Prostate gland (tissue), 2 donors: ENCODE measurements at places on chromosomes 16 and 17.

- no peak for DNase-seq
- H3K4me3 ChIP-seq = no peak overlapping the region
- no peaks in the 10 kb centered on the region for H3K27me3 ChIP-seq
- peaks cover 8% of the 10 kb centered on the region for H3K4me1 ChIP-seq
Observed at GRCh38 chr16:68452176-68452575, 3.9 kb upstream of the SMPD3 start.

GRCh38 chr16:73113336-73113735, 65.4 kb upstream of the ZFHX3 start:
- DNase-seq = no peak
- no peaks in the 10 kb centered on the region for H3K36me3 ChIP-seq
- H3K27me3 ChIP-seq = no peaks in the 10 kb centered on the region

DNA sequence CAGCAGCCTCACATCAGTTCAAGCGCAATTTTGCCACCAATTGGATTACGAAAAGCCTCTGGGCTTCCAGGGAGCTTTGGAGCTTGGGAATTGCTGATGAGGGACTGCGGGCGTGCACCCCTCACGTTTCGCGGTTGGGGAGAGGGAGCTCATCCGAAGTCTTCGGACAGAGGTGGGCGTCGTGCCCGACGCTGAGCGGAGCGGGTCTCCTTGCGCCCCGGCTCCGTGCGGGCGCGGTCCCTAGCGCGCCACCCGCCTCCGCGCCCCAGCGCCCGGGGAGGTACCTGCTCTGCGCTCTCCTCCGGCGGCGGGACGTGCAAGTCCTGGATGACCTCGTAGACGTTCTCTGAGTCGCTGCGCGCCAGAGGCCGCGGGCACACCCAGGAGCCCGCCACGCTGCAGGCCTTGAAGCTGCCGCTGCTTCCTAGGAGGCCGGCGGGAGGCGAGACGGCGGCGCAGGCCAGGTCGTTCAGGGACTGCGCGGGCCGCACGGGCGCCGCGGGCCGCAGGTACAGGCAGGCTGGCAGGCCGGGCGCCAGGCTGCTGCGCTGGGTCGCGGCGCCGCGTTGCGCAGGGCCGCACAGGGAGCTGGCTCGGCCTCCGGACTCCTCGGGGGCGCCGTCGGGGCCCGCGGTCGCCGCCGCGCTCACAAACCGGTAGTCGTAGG, 3.2 kb downstream of the ARHGAP27 start:
- no peaks in the 10 kb centered on the region for H3K36me3 ChIP-seq
- H3K27me3 ChIP-seq = no peaks in the 10 kb centered on the region
- no peak overlapping the region for H3K4me3 ChIP-seq
- DNase-seq = no peak
- H3K4me1 ChIP-seq = peaks cover 7% of the 10 kb centered on the region

- peak overlapping the region; percentile 87 for H3K27ac ChIP-seq
- no peak overlapping the region for H3K4me3 ChIP-seq
Observed at GRCh38 chr17:57406131-57406980, 150.0 kb downstream of the MSI2 start.

DNA sequence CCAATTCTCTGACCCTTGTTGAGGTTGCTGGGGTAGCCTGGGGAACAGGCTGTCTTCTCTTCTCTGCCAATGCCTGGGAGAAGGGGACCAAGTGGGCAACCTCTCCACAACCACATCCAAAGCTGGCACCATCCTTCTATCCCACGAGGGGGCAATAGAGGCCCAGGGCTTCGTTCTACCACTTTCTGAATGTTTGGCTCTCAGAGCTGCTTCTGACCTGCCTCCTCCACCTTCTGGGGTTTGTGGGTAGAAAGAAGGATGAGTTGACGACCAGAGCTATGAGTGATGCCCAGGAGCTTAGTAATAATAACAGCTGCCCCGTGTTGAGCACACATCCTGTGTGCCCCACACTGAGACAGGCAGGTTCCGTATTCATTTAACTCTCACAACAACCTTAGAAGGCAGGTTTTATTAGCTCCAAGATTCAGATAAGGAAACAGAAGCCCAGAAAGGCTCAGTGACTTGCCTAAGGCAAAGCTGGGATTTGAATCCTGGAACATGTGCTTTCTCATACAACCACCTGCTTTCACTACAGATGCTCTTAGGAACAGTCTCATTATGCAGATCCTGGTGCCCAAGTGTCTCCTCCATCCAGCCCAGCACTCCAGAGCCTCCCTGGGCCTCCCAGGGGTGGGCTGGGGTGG, 11.1 kb downstream of the TSPOAP1 start:
- no peak overlapping the region for H3K4me3 ChIP-seq
- no peaks in the 10 kb centered on the region for H3K27me3 ChIP-seq
- peak; percentile 36 for DNase-seq

- H3K27me3 ChIP-seq = no peaks in the 10 kb centered on the region
- H3K36me3 ChIP-seq = no peaks in the 10 kb centered on the region
- no peak overlapping the region for H3K27ac ChIP-seq
- H3K4me3 ChIP-seq = no peak overlapping the region
- peaks cover 10% of the 10 kb centered on the region for H3K4me1 ChIP-seq
- DNase-seq = no peak
Observed at GRCh38 chr17:28759256-28759865, 15.6 kb downstream of the TRAF4 start.

DNA sequence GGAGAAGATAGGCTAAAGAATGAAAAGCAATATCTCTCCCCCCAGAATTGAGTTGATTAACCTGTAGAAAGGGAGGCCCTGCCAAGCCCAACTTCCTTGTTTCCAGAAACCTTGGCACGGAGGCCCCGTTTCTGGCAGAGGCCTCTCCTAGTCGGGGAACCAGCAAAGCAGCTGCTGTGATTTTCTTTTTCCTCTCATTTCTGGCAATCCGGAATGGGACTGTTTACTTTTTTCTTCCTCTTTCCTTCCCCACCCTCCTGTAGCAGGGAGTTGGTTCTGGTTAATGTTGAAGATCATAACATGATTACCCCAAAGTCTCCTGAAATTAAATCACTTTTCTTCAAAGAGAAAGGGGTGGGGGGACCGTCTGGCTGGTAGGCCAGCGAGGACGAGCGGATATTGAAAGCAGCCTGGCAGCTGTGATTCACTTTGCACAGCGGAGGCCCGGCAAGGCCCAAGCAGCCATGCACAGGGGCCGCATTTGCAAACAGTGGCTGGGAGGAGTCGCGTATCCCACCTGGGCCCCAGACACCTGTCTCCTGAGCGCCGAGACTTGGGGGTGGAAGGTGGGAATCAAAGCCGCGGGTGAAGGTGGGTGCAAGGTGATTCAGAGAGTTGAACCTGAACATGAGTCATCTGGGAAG, 51.5 kb downstream of the NTN1 start:
- H3K27ac ChIP-seq = peak overlapping the region; percentile 63
- H3K4me3 ChIP-seq = no peak overlapping the region
- no peaks in the 10 kb centered on the region for H3K27me3 ChIP-seq
- DNase-seq = peak; percentile 81

GRCh38 chr16:1098266-1098991, 2.4 kb upstream of the C1QTNF8 start:
- DNase-seq = no peak
- peaks cover 6% of the 10 kb centered on the region for H3K27me3 ChIP-seq
- no peak overlapping the region for H3K4me3 ChIP-seq
- H3K4me1 ChIP-seq = no peaks in the 10 kb centered on the region
- H3K36me3 ChIP-seq = no peaks in the 10 kb centered on the region

DNA sequence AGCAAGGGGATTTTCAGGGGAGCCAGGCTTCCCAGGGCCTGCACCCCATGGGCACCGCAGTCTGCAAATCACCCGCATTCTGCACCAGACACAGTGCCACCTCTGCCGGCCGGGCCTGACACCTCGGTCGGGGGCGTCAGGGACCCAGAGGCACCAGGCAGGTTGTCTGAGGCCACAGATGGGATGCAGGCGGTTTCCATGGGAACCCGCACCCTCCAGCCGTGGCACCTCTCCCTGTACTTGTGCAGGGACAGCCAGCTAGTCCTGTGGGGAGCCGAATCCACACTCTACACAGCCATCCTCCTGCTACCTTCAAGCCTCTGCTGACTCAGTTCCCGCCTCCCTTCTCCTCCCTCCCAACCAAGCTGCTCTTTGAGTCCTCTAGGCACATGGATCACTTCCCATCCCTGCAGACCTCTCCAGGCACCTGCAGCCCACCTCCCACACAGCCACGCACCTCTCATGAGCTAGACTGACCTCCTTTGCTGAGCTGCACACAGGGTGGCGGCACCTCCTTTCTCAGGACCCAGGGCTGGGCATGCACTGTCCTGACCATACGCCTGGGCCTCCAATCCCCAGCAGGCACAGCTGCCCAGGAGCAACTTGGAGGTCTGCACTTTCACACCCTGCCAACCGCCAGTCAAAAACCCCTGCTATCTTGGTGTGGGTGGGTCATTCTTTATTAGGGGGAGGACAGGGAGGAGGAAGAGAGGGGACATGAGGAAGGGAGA, 119.5 kb downstream of the C16orf78 start:
- H3K27ac ChIP-seq = no peak overlapping the region
- no peak for DNase-seq
- peaks cover 4% of the 10 kb centered on the region for H3K4me1 ChIP-seq
